Fibroblast of lung (primary cell): ENCODE measurements at places on chromosomes 5 and 9. TPM values are rescaled to one million over a fixed set of nuclear protein-coding genes. Genes with fewer than 3 reads are reported as not detected.
A peak's percentile ranks its signal among the peaks of the same experiment; 100 is the strongest.

ZNF454 gene
- total RNA-seq = 3.1 and 3.3 TPM in 2 replicates

DIPK1B gene
- total RNA-seq = 0.33 and 0.77 TPM in 2 replicates

DNA sequence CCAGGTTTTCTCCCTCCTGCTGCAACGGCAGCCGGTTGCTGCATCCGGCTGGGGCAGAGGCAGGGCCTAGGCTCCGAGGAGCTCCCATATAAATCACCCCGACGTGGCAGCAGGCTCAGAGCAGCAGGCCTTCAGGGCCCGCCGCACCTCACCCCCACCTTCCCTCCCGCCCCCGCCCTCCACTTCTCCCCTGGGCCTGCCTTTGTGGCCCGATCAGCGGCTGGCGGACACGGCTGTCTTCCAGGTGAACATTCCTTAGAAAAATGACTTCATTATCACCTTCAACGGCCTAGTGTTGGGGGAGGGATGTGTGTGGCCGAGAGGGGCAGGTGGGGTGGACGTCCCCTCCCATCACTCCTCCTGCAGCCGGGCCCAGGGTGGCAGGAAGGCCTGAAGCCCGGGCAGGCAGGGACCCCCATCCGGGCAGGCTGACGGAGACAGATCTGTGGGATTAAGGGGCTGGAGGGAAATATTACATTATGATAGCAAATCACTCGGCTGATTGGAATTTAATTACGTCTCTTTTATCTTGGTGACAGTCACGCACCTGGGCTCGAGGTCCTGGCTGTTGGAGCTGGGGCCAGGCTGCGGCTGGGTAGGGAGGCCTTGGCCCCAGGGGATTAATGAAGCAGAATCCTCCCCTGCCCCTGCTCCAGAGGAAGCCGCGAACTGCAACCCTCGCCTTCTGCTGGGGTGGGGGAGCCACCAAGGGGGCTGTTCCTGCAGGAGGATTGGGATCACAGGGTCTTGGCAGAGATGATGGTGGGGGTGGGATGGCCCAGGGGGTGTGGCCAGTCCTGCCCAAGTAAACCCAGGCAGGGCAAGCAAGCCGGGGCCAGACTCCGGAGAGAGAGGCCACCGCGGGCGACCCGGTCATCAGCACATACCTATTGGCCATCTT lies 38.4 kb upstream of the RXRA start:
- H3K27ac ChIP-seq = no peak overlapping the region
- H3K4me1 ChIP-seq = no peaks in the 10 kb centered on the region
- no peak overlapping the region for H3K4me3 ChIP-seq
- peaks cover 3% of the 10 kb centered on the region for H3K27me3 ChIP-seq
- H3K36me3 ChIP-seq = no peaks in the 10 kb centered on the region

GRCh38 chr9:136660971-136661550 lies 1.7 kb upstream of the EGFL7 start:
- no peak overlapping the region for H3K27ac ChIP-seq
- no peaks in the 10 kb centered on the region for H3K36me3 ChIP-seq
- peaks cover 13% of the 10 kb centered on the region for H3K27me3 ChIP-seq

- H3K4me3 ChIP-seq = no peak overlapping the region
- no peak overlapping the region for H3K27ac ChIP-seq
- peak; percentile 81 for DNase-seq
- H3K36me3 ChIP-seq = no peaks in the 10 kb centered on the region
Observed at GRCh38 chr9:72633966-72634365, 112.6 kb downstream of the TMC1 start.

PCDHGA6 gene
- total RNA-seq = 3.1 and 4.8 TPM in 2 replicates

GRCh38 chr5:61251874-61252642 lies 80.0 kb upstream of the ZSWIM6 start:
- H3K36me3 ChIP-seq = no peaks in the 10 kb centered on the region
- no peaks in the 10 kb centered on the region for H3K27me3 ChIP-seq
- H3K4me1 ChIP-seq = no peaks in the 10 kb centered on the region

- H3K4me3 ChIP-seq = no peak overlapping the region
- H3K27me3 ChIP-seq = no peaks in the 10 kb centered on the region
- H3K36me3 ChIP-seq = no peaks in the 10 kb centered on the region
- no peak for DNase-seq
- H3K27ac ChIP-seq = no peak overlapping the region
- no peaks in the 10 kb centered on the region for H3K4me1 ChIP-seq
Observed at GRCh38 chr9:2876320-2876719, 32.4 kb upstream of the PUM3 start.

- no peak overlapping the region for H3K27ac ChIP-seq
- no peak overlapping the region for H3K4me3 ChIP-seq
- H3K4me1 ChIP-seq = no peaks in the 10 kb centered on the region
- H3K27me3 ChIP-seq = no peaks in the 10 kb centered on the region
- H3K36me3 ChIP-seq = no peaks in the 10 kb centered on the region
- DNase-seq = no peak
Observed at GRCh38 chr5:90117005-90117404, 292.6 kb downstream of the CETN3 start.

C7 gene
- total RNA-seq = under 0.01 and 11.6 TPM in 2 replicates

DNA sequence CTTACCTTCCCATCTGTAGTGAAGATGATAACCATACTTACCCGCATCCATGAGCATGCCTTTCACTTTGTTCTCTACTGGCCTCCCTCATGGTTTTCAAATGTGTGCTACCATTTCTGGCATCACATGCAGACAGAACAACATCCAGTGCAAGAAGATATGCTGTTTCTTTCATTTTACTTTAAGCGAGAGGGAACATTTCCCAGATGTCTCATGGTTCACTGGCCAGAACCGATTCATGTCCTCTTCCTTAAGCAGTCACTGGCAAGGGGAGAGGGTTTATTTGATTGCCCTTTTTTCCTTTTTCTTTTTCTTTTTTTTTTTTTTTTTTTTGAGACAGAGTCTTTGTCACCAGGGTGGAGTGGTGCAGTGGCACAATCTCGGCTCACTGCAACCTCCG lies 37.7 kb downstream of the ARRDC3 start:
- H3K4me3 ChIP-seq = no peak overlapping the region
- no peaks in the 10 kb centered on the region for H3K36me3 ChIP-seq
- H3K4me1 ChIP-seq = no peaks in the 10 kb centered on the region
- no peak overlapping the region for H3K27ac ChIP-seq
- H3K27me3 ChIP-seq = no peaks in the 10 kb centered on the region

DNA sequence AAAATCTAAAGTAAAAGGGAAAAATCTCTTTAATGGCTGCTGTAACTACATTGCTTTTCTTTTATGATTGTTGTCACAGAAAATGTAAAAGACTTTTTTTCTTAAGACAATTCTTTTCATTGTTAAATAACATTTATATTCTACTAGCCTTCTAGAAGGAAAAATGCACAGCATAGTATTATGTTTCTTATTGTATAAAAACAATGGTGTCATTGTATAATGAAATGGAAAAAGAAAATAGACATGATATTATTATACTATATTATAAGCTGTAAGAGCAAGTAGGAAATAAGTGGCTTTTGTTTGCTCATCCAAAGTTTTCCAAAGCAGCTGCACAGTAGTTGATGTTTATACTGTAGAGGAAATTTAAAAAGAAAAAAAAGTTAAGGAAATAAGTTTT lies 1021.7 kb downstream of the EFNA5 start:
- no peak for DNase-seq
- H3K36me3 ChIP-seq = no peaks in the 10 kb centered on the region
- no peaks in the 10 kb centered on the region for H3K27me3 ChIP-seq

DNA sequence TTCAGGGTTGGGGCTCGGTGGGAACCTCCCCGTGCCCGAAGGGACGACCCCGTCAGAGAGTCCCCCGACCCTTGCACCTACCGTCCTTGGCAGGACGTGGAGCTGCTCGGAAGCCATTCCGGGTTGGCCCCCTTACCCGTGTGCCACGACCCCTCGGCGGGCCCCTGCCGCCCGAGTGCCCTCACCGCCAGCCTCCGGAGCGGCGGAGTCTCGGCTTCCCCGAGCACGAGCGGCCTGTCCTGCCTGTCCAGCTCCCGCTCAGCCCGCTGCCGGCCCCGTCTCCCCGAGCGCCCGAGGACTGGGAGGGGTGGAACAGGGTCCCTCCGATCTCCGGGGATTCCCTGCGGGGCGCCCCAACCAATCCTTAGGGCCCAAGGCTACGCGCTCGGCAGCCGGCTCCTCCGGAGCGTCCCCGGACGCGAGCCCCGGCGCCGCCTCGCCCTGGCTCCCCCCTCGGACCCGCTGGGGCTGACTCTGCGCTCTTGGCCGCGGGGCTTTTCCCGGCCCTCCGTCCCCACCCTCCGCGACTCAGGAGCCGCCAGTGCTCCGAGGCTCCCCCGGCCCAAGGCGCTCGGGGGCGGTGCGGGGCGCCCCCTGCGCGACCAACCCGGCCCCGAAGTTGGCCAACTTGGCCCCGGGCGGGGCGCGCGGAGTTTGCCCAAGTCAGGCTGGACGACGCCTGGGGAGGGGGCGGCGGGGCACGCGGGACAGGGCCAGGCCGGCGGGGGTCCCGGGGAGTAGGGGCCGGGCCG lies 654 bp downstream of the ADAMTS2 start:
- H3K27ac ChIP-seq = peak overlapping the region; percentile 79
- H3K4me3 ChIP-seq = peak overlapping the region; percentile 96
- H3K27me3 ChIP-seq = no peaks in the 10 kb centered on the region
- H3K4me1 ChIP-seq = peaks cover 11% of the 10 kb centered on the region
- DNase-seq = peak; percentile 28

GRCh38 chr9:76095585-76095984 lies 205.1 kb downstream of the PCSK5 start:
- no peak overlapping the region for H3K4me3 ChIP-seq
- H3K36me3 ChIP-seq = no peaks in the 10 kb centered on the region
- H3K27ac ChIP-seq = no peak overlapping the region
- no peak for DNase-seq

AFAP1L1 gene
- 7.1 and 9.5 TPM in 2 replicates for total RNA-seq
